ENCODE measurements at places on chromosomes 7 and 10.

- no peak for DNase-seq
These were observed 381.1 kb upstream of the SEMA3D start for GRCh38 chr7:85567983-85568382.

DNA sequence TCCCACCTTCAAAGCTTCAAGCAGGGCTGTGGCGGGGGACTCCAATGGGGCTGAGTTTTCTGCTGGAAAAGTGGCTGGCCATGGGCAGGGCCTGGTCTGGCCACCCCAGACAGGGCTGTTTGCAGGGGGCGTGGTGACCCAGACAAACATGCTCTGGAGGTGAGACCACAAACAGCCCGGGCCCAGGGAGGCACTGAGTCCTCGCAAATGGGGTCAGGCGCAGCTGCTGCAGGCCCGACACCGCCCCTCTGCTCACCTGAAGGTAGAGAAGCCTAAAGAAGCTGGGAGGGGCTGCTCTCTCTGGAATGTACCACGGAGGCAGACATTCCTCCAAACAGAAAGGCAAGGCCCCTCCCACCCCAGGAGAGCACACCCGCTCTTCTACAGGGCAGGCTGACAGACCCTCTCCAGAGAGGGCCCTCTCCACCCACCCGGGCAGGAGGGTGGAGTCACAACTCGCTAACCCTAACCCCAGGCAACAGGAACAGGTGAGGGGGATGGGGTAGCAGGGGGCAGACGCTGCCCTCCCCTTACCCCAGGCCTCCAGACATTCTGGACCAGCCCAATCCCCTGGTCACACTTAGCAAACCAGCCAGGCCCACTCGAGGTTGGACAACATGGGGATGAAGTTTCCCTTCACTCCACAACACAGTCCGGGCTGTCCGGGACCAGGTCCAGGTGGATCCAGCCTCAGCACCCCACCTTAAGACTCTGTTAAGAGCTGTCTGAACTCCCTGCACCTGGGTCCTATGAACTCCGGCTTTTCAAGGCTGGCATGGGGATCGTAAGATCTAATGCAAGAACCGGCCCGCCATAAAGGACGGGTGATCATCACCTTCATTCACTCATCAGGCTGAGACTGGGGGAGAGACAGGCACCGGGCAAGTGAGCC, 32.3 kb downstream of the OAT start:
- DNase-seq: no peak

- no peak for DNase-seq
These were observed 185.1 kb upstream of the KLF6 start for GRCh38 chr10:3969876-3970666.

- no peak for DNase-seq
These were observed 51.2 kb downstream of the PDK4 start for GRCh38 chr7:95545007-95545615.

DNA sequence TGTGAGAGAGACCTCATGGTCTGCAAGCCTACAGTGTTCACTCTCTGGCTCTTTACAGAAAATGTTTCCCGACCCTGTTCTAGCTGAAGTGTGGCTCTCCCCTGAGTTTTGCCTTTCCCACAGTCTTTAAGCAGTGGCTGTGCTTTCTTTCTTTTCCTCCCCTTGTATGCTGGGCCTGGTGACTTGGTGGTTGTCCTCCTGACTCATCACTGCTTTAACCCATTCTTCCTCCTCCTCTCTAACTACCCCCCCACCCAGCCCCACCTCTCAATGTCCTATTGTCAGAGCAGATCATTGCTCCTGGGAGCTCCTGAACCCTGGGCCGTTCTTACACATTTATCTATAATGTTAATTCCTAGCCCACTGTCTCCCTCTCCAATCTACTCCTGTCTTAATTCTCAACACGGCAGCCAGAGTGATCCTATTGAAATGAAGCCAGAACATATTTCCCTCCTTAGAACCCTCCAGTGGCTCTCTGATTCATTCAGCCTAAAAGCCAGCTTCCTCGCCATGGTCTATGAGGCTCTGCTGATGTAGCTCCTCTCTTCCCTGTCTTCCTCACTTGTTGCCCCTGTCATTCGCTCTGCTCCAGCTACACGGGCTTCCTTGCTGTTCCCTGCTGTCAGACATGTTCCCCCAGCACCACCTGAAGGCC, 55.0 kb downstream of the DENND11 start:
- no peak for DNase-seq

- no peak for DNase-seq
These were observed 10.4 kb upstream of the SP8 start for GRCh38 chr7:20797042-20797461.

DNA sequence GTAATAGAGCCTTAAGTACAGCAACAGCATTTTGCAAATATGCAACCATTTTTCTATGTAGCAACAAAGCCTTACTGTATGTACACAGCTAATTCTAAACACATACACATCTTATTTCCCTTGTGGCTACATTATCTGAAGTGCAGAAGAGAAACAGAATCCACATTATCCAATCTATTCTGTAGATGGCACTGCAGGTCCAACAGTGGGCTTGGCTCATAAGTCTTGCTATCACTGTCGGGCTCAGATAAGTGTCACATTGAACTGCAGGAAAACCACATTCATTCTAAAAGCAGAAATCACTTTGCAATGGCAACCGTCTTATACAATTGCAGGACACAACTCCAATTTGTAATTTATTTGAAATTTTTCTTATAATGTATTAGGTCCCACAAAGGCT, 109.8 kb upstream of the NOBOX start:
- peak; percentile 2 for DNase-seq

DNA sequence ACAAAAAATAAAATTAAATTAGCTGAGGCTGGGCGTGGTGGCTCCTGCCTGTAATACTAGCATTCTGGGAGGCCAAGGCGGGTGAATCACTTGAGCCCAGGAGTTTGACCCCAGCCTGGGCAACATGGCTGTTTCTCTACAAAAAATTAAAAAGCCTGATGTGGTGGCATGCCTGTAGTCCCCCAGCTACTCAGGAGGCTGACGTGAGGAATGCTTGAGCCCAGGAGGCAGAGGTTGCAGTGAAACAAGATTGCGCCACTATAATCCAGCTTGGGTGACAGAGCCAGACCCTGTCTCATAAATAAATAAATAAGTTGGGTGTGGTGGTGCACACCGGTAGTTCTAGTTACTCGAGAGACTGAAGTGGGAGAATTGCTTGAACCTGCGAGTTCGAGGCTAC, 65.1 kb downstream of the GNA12 start:
- no peak for DNase-seq

GRCh38 chr7:1943933-1944618, 274.0 kb downstream of the ELFN1 start:
- no peak for DNase-seq

GRCh38 chr10:119602241-119603095, 5.7 kb upstream of the TIAL1 start:
- peak; percentile 47 for DNase-seq

GRCh38 chr10:91700788-91701444, 68.0 kb upstream of the PPP1R3C start:
- no peak for DNase-seq

- DNase-seq: no peak
These were observed 124.7 kb downstream of the ELMO1 start for GRCh38 chr7:37323966-37324365.

- DNase-seq: peak; percentile 77
These were observed 1.5 kb downstream of the IL15RA start for GRCh38 chr10:5975641-5976473.

DNA sequence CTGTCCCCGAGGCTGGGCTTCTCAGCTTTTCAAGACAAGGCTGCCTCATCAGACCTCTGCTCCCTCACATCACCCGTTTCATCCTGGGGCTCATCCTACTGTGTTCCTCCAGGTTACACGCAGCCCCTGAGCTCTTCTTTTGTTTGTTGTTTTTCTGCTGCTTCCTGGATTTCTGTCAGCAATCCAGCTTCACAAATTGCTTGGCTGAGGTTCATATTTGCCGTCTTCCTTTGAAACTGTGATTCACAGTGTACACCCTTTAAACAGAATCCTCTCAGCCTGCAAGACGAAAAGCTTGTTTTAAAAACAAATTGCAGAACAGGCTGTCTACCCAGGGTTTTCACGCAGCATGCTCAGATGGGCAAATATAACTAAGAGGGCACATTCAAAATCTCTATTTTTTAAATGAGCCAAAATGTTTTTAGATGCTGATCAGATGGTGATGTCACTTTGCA, 39.1 kb upstream of the PARD3 start:
- no peak for DNase-seq

DNA sequence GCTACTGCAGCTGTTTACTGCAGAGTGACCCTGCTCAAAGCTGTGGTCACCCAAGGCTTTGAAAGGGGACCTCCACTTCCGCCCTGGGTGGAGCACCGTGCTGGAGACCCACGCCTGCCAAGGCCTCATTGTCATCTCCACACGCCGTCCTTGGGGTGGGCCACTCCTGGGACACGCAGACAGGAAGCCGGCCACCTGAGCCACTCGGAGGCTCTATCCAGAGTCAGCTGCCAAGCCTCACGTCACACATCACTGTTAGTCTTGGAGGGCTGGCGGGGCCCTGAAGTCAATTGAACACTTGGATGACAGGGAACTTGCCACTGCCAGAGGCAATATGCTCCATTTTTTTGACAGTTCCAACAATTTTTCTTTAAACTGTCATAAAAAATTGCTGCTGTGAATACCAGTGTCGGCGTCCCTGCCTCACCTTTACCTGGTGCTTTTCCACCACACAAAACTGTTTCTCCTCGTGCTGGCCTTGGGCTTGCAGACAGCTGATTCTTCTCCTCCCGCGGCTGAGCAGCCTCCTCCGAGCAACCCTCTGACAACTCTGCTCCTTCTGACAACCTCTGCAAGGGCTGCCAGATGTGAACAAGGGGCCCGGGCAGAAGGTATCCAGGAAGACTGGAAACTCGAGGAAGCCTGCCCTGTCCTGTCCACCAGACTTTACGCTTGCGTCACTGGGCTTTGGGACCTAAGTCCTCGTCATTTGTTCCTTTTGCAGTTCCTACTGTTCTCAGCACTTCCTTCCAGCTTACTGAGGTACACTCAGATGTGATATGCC, 81.9 kb downstream of the EGFR start:
- no peak for DNase-seq

DNA sequence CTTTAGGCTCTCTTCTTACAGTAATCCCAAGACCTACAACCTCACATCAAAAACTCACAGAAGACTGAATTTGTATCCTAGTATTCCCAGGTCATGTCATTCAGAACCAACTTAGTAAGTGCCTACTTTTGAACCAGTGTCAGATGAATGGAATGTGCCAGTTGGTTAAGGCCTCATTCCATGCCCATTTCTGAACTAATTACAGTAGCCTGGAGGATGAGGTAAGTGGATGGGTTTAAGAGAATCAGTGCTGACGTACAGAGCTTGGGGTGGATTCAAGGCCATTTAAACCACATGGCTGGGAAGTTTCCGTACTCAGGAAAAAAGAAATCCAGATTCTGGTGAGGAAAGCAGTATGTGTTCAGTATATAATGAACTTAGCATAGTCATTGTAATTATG, 21.9 kb upstream of the FOXP2 start:
- no peak for DNase-seq

- DNase-seq: no peak
These were observed 683.9 kb downstream of the CCSER2 start for GRCh38 chr10:85012305-85012704.

- no peak for DNase-seq
These were observed 31.0 kb downstream of the PPIF start for GRCh38 chr10:79378383-79378646.

- no peak for DNase-seq
These were observed 481.6 kb downstream of the TNS3 start for GRCh38 chr7:47100148-47100816.

- no peak for DNase-seq
These were observed 34.8 kb downstream of the CUL1 start for GRCh38 chr7:148733496-148733895.

GRCh38 chr10:68301790-68302502, 29.9 kb upstream of the HNRNPH3 start:
- DNase-seq: peak; percentile 37

DNA sequence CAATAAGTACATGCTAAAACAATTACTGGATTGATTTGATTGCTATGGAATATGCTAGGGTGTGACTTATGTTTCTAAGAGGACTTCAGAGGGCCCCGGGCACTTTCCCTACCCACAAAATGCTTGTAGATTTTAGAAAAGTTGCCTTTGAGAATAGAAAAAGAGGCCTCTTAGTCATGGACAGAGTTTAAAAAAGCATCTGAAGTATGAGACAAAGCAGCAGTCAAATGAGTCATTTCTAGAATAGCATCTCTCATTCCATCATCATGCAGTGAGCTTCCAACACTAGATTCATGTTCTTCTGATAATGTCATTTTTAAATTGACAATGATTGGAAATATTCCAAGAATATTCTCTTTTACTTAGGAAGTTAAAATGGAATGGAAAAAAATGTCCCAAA, 675.1 kb upstream of the PCDH15 start:
- no peak for DNase-seq

DNA sequence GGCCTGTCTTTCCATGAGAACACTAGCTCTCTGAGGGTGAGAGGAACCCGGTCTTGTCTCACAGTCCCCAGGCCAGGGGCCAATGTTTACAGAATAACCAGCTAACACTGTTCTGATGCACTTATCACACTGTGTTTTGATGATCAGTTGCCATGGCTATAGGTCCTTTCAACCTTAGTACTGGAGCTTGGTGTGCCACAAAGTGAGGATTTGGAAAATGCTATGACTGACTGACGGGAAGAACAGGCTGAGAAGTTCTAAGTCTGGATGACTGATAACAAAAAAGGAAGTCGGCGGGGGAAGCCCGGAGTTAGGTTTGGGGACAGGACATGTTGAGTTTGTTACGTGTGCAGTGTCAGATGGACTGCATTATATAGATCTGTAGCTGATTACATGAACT, 141.8 kb downstream of the CTTNBP2 start:
- no peak for DNase-seq

DNA sequence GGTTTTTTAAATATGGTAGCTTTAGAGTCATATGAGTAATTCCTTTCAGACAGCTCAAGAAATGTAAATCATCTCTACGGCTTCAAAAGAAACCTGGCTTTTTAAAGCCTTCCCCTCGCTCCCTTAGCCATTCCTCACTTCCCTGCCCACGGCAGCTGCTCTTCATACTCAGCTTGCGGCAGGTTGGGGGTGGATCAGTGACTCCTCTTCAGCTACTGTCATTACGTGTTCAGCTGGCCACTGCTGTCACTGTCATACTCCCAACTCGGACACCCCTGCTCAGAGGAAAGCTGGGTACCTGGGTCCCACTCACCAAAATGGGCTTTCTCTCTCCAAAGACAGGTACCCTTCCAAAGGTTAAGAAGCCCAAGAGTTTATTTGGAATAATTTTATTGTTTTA, 6.6 kb downstream of the YWHAG start:
- no peak for DNase-seq

GRCh38 chr7:7581531-7582179, 15.0 kb downstream of the MIOS start:
- DNase-seq: no peak

GRCh38 chr7:120814253-120814939, 43.5 kb downstream of the TSPAN12 start:
- DNase-seq: no peak

- no peak for DNase-seq
These were observed 139.3 kb upstream of the TCF7L2 start for GRCh38 chr10:112810711-112811151.

All from CD4-positive, alpha-beta T cell treated with Interleukin-12 subunit alpha and Interleukin-12 subunit beta, for 1 hour (primary cell).